ENCODE measurements at places on chromosomes 6 and 20.

GRCh38 chr6:161356167-161356854 lies 82.5 kb upstream of the AGPAT4 start:
- no peak for DNase-seq

GRCh38 chr6:155520078-155520477 lies 64.4 kb upstream of the NOX3 start:
- DNase-seq, result no peak

DNA sequence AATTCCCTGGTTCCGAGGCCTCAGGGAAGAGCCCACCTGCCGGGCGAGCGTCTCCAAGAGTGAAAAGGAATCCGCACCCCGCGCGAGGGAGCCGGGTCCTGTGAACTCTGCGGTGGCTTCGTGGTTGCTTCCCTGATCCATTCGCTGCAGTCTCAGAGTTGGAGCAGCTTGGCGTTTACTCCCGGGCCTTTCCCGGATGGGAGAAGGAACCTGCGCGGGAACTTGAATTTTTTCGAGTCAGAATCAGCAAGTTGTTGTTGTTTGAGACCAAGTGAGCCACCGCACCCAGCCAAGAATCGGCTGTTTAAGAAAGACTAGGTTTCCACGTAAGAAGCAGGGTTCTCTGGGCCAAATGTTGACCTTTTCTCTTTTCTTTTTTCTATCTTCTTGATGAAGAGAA lies 12.9 kb downstream of the PRSS16 start:
- no peak for DNase-seq

DNA sequence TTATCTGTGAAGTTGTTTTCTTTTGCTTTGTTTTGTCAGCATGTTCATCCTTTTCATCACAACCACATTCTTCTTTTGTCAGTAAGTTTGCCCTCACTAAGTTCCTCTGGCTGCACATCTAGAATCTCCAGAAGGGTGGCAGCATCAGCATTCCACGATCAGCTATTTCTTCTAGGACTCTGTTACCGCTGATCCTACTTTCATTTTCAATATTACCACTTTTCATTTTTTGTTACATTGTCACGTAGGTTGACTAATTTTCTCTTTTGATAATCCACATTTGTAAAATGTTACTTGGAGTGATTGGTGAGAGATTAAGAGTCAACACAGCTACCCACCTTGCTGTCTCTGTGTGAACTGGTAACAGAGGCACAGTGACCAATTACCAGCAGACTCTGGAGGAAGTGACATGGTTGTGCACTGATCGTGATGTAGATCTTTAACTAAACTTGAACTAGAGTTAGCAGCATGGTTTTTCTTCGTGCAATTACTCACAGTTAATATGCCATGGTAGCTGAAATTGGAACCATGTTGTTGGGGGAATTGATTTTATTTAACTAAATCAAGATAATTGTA lies 307.9 kb upstream of the SLC35B3 start:
- no peak for DNase-seq

DNA sequence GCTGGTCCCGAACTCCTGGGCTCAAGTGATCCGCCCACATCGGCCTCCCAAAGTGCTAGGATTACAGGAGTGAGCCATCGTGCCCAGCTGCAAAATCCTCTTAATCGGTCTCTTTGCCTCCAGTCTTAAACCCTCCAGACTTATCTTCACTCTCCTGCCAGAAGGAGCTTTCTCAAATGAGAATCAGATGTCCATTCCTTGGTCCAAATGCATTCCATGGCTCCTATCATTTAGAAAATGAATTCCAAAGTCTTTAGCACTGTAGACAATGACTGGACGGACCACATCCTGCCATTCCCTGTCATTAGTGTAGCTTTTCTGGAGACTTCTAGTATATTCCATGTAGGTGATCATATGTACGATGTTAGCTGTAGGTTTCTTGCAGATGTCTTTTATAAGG lies 141.9 kb downstream of the ID4 start:
- DNase-seq, result no peak

DNA sequence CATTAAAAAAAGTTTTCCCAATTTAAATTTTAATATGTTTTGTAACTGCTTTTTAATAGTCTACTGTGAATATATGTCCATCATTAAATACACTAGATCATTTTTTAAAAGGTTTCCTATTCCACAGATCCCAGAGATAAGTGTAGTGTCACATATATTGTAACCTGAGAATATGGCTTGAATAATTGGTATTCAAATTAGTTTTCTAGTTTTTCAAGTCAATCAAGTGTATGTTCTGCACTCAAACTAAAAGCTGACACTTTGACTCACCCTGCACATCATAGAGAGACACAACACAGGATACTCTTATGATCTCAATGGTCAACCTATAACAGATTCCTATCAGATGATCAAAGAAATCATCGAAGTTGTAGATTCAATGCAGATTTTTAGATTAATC lies 49.1 kb downstream of the ZHX3 start:
- DNase-seq, result no peak

- DNase-seq, result no peak
Observed at GRCh38 chr6:3749067-3749841, 2.3 kb downstream of the PXDC1 start.

DNA sequence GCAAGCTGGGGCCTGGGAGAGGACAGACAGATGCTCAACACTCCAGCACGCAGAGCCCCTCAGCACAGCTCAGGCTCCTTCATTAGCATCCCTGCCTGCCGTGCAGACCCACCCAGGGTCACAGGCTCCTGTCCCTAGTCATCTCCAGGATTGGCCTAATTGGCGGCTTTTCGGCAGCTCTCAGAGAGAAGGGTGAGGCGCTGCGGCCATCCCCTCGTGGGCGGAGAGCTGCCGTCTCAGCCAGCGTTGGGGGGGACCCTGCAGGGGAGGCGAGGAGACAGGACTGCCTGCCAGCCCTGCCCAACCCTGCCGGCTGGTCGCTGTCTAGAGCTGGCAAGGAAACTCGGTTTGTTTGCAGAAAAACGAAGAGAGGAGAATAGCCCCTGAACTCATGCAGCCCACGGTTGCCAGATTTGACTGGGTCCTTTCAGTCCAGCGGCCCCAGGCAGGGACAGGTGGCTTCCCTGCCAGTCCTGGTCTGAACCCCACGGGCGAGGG lies 26.8 kb downstream of the BHLHE23 start:
- DNase-seq, result no peak

- no peak for DNase-seq
Observed at GRCh38 chr20:3224681-3225421, 14.1 kb downstream of the SLC4A11 start.

- DNase-seq, result no peak
Observed at GRCh38 chr6:33935439-33936080, 131.8 kb upstream of the MLN start.

DNA sequence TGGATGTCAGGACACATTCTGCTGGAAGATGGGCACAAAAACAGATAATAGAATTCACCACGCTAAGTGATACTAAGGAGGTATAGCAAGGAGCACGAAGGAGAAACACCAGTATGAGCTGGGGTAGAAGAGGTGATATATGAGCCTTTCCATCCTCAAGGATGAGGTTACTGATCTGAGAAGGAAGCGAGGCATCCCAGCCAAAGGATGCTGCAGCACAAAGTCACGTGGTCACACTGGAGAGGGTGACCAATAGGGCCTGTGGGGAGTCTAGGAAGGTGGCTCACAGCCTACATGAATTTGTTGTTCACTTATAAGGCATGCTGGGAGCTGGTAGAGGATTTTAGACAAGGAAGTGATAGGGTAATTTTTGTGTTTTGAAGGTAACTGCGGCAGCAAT lies 1.4 kb downstream of the GINS1 start:
- no peak for DNase-seq

- DNase-seq, result no peak
Observed at GRCh38 chr6:130382872-130383490, 17.2 kb downstream of the TMEM200A start.

DNA sequence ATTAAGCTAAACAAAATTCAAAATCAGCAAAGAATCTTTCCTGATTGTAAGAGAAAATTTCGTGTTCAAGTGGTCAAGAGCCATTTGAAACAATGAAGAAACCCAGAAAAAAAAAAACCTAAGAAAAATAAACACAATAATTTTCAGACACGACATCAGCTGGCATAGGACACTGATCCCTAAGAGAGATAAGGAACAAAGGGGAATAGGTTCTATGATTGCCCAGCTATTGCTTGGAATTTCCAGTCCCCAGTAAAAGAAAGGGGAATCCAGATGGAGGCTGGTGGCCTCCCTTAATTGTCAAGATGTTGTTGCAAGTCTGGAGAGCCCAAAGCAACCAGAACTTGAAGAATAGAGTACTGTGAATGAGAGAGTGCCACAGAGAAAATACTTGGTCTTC lies 48.5 kb downstream of the COL12A1 start:
- no peak for DNase-seq

Measured in AG04449 (cell line).